Activated T-cell treated with anti-CD3 and anti-CD28 coated beads, Interleukin-2, amount 50 U/mL, for 72 hours (primary cell): ENCODE measurements at places on chromosomes 3 and 15.

DNA sequence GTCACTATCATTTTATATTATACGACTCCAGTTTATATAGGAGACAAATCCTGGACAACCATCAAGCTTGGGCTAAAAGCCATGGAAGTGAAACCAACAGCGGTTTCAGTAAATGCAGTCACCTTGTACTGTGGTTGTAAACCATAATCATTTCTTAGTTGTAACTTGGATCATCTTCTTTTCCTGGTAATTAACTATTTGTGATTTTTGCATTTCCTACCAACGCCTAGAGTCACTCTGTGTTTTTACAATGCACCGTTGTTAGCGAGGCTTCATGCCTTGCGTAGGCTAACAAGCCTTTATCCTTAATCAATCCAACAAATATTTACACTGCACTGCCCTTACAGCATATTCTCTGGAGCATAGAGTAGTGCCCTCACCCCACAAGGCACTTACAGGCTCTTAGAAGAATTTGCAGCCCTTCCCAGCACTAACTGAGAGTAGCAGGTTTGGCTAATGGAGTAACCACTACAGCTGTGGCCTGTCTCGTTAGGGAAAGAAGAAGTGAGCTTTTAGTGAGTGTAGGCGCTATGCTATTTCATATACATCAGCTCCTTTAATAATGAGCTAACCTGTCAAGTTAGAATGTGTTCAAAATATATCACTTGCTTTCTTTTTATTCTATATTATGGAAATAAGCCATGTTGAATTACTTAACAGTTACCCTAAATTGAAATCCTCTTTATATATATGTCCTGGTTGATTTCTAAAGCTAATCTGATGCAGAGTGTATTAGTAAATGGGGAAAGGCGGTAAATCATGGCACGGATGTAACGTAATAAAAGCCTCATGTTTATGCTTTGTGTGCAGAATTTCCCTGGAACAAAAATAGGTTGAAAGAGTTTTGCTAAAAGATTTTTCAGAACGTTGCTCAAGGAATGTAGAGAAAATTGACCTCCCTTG lies 62.8 kb downstream of the ABHD2 start:
- no peak for DNase-seq

DNA sequence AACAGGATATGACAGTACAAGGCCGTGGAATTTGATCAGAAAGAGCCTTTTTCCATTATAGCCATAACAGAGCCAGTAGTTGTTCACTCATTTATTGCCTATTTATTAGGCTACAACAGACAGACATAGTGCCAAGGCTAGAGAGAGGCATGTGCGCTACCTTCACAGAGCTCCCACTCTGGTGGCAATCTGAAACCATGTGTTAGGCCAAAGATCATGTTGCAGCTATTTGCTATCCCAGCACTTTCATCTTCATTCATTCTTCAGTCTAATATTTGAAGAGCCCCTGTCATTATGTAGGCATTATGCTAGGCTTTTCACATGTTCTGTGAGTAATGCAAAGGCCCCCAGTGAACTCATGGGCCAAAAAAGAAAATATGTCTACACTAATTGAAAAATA lies 404.8 kb downstream of the IGSF11 start:
- no peak for DNase-seq

- no peak for DNase-seq
Observed at GRCh38 chr3:60316121-60316797, 935.0 kb downstream of the FHIT start.

DNA sequence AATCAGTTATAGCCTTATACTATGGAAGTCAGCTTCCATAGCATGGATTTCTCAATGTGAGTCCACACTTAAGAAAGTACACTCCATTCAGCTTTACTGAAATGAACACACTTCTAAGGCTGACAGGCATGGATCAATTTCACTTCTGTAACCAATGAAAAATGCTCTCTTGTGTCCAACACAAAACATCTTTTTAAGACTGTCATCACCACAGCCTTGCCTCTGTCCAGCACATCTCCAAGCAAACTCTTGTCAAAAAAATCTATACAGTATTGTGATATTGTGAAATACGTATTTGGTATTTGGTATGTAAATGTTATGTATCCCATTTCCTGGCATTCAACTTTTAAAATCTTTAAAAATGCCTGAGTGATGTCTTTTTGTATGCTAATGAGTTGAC lies 208.7 kb downstream of the RAP2B start:
- no peak for DNase-seq

GRCh38 chr3:45321607-45322391 lies 66.6 kb upstream of the LARS2 start:
- DNase-seq = no peak

GRCh38 chr3:193978486-193978885 lies 157.5 kb upstream of the HES1 start:
- no peak for DNase-seq

- no peak for DNase-seq
Observed at GRCh38 chr3:132573797-132574211, 23.3 kb upstream of the ACKR4 start.

GRCh38 chr3:50251220-50251619 lies 15.2 kb downstream of the GNAI2 start:
- peak; percentile 54 for DNase-seq

- peak; percentile 51 for DNase-seq
Observed at GRCh38 chr15:60255390-60255789, 142.4 kb downstream of the ANXA2 start.

DNA sequence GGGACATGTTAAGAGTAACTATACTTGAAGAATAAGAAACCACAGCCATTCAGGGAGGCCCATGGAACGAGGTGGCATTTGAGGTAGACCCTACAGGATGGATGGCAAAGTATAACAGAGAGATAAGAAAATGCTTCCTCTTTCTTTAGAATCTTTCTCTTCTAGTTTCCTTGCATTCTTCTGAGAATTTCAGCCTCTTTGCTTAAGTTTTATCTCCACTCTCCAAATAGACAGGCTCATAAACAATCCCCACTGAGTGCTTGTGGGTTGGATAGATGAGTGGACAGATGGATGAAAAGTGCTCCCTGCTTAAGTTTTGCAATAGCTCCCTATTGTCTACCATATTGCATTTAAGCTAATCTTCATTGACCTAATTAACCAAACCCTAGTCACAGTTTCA lies 103.7 kb downstream of the MEX3B start:
- no peak for DNase-seq

GRCh38 chr3:25532431-25533162 lies 104.5 kb downstream of the RARB start:
- peak; percentile 21 for DNase-seq

DNA sequence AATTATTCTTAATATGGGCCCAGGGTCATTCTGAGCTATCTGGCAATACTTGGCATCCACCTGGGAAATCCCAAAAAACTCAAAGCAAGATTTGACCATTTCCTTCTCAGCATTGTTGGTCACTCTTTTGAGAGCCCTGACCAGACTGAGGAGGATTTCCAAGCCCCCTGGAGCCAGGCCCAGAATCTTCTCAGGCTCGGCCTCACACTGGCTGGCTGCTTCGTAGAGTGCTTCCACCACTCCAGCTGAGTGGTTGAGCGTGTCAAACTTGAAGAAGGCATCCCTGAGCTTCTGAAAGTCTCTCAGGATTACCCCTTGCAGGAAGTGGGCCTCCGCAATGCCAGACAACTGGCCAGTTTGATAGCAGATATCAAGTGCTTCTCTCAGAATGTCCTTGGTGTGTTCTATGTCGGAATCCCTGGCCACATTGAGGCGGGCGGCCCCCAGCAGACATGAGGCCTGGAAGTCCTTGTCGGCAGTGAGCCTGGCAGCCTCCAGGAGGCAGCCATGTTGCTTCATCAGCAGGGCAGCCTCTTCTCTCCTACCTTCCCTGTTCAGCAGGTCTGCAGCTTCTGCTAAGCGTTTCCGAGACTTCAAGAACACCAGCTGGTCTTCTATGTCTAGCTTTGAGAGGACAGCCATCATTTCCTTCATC lies 68.9 kb upstream of the DCLK3 start:
- no peak for DNase-seq
